SJSA1 (cell line): ENCODE measurements at places on chromosomes 6 and 20. TPM values are rescaled to one million over a fixed set of nuclear protein-coding genes. Genes with fewer than 3 reads are reported as not detected.

WFDC12 gene
- total RNA-seq: not detected in 2 replicates

GJA1 gene
- total RNA-seq: 103 and 164 TPM in 2 replicates

ISM1 gene
- total RNA-seq: not detected in 2 replicates

BPIFB2 gene
- total RNA-seq: not detected in 2 replicates

TREM1 gene
- total RNA-seq: not detected in 2 replicates

SLC25A27 gene
- total RNA-seq: 1.5 TPM in 1 of 2 replicates, not detected in the other

GRCh38 chr6:143872201-143872600 lies 7.9 kb downstream of the ZC2HC1B start:
- DNase-seq: no peak

GRCh38 chr20:38343311-38344106 lies 2.8 kb upstream of the LBP start:
- DNase-seq: no peak

DNA sequence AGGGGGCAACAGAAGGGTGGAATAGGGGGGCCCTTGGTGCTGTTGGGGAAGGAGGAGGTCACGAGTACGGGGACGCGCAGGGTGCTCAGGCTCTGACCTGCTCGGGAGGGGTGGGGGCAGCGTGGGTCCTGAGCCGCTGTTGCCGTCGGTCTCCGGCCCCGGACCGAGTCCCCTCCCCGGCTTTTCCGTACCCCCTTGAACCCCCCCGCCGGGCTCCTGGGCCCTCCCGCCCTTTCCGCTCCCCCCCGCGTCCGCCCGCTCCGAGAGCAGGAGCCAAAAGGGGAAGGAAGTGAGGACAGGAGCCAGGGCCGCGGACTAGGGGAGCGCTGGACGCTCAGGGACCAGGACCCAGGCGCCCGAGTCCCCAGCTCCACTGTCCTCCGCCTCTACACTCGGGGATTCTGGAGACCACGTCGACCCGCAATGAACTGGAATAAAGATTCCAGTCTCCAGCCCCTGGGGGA lies at the start of gene RGL2:
TSS of gene RGL2 (minus strand) at position 170 of the 464 bp plus-strand sequence. CDS start 332 bp downstream, outside the sequence.
- DNase-seq: peak; percentile 69

DNA sequence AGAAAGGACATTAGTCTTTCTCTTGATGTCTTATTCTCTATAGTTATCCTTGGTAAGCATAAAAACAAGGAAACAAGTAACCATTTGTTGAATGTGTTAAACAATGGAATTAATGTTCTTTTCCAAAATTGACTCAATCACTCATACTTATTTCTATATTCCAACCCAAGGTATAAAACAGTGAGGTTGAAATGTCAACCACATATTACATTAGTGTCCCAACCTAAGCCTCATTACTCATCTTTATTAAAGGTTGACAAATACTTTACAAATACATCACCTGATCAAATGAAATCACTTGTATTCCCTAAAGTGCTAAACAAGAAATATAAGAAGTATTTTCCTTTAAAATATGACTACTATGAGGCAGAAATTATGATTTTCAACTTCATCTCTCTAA lies 100.5 kb downstream of the ASCC3 start:
- no peak for DNase-seq

DNA sequence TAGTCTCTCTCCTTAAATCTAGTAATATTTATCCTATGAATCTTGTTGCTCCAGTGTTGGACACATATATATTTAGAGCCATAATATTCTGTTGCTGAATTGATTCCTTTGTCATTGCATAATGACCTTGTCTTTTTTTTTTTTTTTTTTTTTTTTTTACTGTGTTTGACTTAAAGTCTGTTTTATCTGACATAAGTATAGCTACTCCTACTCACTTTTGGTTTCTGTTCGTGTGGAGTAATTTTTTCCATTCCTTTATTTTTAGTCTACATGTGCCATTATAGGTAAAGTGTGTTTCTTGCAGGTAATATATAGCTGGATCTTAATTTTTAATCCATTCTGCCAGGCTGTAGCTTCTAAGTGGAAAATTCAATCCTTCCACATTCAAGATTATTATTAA lies 166.5 kb downstream of the GMDS start:
- no peak for DNase-seq

GRCh38 chr6:8084586-8084985 lies 17.8 kb downstream of the EEF1E1 start:
- DNase-seq: no peak
